Gastrocnemius medialis (tissue), 4 donors: ENCODE measurements at places on chromosomes 2 and 18.

GRCh38 chr2:127562936-127563335, 27.5 kb downstream of the MYO7B start:
- DNase-seq = no peak

DNA sequence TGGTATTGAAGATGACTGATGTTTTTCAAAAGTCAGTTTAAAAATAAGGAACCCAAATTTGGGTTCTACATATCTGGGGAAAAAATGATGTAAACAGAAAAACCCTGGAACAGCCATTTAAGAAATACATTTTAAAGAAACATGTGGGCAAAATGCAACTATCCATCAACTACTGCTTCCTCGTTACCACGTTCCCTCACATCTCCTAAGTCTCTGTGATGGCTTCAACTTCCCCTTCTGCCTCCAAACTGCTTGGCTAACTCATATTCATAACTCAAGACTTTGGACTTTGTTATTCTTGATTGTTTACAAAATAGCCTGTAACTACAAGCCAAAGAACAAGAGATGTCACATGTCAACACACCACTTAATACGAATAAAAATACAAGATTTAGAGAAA, 116.3 kb downstream of the DYM start:
- no peak for DNase-seq

DNA sequence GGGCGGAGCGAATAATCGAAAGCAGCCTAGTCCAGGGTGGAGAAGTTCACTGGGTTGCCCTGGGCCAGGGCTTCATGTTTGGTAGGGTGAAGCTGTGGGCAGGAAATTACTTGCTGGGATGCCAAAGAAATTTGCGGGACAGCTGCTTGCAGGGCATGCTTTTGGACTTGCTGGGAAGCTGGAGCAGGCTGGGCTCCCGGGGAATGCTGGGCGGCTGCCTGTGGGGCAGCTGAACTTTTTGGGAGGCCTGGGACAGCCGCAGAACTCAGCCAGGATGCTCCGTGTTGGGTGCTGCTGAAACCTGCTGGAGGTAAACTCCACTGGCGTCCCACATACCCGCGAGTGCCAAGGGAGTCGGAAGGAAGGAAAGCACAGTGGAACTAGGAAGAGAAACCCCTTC, 31.9 kb downstream of the ASB1 start:
- DNase-seq = no peak

GRCh38 chr2:14654835-14655282, 22.3 kb downstream of the LRATD1 start:
- DNase-seq = no peak

- DNase-seq = no peak
These were observed 103.6 kb upstream of the RMP24 start for GRCh38 chr18:35868915-35869314.

- DNase-seq = peak; percentile 21
These were observed 168.2 kb downstream of the KCNS3 start for GRCh38 chr2:18046558-18047212.

DNA sequence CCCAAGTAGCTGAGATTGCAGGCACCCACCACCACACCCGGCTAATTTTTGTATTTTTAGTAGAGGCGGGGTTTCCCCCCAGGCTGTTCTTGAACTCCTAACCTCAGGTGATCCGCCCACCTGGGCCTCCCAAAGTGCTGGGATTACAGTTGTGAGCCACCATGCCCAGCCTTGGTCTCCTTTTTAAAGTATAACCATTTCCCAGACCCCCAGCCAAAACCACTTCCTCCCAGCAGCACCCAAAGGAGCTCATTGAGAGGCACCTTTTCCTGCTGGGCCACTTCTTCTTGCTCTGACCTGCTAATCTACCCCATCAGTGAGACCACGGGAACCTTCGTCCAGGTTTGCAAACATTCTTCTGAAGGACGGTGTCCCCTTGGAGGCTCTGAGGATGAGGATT, 69.9 kb downstream of the INPP5D start:
- no peak for DNase-seq
